NCI-H2081 treated with DMSO at 0.1 percent for 48 hours (cell line): ENCODE measurements at places on chromosomes 3 and 15.

GRCh38 chr3:189260556-189261493 is 89.1 kb downstream of the TPRG1 start:
- no peak for DNase-seq

DNA sequence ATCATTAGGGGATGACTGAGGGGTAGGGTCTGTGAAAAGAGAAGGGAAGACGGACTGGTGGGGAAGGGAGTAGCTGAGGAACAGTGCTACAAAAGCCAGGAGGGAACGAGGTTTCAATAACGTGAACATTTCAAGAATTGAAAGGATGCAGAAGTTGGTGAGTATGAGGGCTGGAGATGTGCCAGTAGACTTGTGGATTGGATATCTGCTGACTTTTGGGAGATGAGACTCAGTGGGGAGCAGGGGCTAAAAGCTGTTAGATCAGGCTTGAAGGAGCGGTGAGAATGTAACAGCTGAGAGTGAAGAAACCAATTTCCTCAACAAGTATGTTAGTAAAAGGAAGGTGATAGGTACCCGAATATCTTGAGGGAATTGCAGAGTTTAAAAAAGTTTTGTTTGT is 65.2 kb downstream of the GTPBP8 start:
- no peak for DNase-seq

DNA sequence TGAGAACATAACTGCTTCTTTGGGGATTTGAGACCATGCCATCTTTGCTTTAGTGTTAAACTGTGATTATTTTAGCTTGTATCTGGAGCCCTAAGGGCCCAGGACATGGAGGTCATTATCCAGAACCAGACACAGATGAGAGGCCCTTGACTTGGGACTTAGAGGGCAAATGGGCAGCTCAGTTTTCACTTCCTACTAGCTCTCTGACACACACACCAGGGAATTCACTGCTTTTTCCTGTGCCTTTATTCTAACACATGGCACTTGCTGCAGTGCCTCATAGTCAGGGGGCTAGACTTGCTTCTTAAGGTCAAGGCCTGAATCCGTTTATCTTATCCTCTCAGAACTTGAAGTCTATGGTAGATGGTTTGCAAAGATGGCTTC is 33.3 kb downstream of the AMOTL2 start:
- no peak for DNase-seq

- DNase-seq: no peak
Observed at GRCh38 chr3:52029053-52029452, 27.3 kb downstream of the DUSP7 start.

GRCh38 chr15:98954411-98954810 is 53.2 kb downstream of the PGPEP1L start:
- no peak for DNase-seq

- DNase-seq: no peak
Observed at GRCh38 chr15:47756872-47757271, 39.6 kb downstream of the SEMA6D start.

- no peak for DNase-seq
Observed at GRCh38 chr15:67579164-67579563, 36.7 kb downstream of the MAP2K5 start.
